Activated CD4-positive, alpha-beta T cell treated with anti-CD3 and anti-CD28 coated beads for 1 hour (primary cell): ENCODE measurements at places on chromosomes 2 and 18.
A peak's percentile ranks its signal among the peaks of the same experiment; 100 is the strongest.

- no peak for DNase-seq
These were observed 7.6 kb upstream of the TNS1 start for GRCh38 chr2:218010140-218010983.

DNA sequence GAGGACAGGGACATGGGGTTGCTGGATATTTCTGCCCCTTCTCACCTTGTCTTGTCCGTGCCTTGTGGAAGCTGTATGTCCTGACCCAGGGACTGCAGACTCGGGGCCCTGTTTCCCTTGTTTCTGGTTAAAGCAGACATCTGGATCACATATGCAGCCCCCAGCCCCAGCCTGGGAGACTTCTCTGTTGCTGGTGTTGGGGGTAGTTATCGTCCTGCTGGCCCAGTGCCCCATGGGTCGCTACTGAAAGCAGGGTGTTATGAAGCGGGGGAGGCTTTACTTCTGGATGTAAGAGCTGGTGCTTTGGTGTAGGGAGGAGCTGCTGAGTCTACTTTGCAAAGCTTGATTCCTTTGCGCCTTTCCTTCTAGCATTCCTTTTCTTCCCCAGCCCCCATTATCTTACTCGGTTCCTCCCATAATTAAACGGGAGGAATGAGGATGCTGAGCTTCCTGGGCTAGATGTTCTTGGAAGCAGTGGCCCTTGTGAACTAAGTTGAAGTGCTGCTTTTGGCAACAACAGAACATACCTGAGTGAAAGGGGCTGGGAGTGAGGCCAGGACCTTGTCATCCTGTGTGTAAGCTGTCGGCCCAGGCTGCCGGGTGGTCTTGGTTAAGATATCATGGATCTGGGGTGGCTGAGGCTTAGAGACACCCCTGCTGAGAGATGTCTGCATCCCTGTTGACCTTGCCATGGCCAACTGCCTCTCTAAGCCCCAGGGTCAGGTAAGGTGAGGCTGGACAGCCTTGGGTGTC is 3.4 kb downstream of the TET3 start:
- no peak for DNase-seq

GRCh38 chr2:160203422-160203821 is 3.4 kb upstream of the ITGB6 start:
- DNase-seq = no peak

- DNase-seq = no peak
These were observed 1640.1 kb upstream of the CELF4 start for GRCh38 chr18:39205565-39206195.

DNA sequence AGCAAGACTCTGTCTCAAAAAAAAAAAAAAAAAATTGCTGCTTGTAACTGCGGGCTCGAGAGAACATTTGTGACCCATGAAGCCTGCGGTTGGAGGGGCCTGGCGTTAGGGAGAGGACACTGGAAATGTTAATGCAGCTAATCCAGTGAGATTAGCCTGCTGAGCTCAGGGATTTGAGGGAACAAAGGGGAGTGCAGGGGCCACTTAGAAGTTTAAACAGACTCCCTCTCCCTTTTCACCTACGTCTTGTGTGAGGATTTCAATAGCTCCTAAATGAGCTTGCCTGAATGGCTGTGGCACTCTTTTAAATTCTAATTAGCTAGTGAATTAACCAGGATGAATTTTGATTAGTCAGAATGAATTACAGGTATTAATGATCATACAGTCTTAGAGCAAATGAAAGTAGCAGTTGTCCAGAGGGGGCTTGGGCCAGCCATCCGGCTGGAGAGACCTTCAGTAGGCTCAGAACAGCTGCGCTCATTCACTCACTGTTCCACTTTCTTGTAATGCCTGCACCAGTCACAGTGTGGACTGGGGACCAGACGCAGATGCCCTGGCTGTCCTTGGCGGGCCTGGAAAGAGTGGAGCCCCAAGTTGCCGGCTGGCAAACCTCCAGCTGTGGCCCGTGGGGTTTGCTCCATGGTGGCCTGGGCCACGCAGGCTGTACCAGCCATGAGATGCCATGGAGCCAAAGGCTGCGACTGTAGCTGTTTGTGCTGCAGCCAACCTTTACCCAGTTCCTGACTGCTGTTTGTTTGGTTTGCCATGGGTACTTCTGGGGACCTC is 20.8 kb downstream of the LDLRAD4 start:
- no peak for DNase-seq

DNA sequence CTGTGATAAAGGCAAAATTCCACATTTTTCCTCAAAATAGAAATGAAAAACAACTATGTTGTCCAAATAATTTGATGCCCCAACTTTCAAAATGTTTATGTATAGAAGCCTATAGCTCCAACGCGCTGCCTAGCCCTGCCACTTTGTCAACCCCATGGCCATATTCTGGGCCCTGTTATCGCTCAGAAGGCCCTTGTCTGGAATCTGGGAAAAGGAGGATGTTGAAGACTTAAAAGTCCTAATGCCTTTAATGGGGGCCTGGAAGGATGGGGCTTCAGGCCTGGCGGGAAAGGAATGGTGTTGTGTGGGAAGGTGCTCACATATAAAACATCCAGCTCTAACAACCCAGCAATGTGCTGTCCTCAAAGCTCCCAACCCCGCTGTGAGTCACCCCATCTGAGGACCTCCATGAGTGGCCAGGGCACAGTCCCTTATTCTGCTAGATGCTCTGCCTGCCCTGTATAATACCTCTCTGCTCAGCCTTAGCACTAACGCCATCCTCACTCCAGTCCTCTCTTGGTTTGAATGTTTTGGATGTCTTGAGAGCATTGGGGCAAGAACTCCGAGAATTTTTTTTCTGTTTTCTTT is 86.0 kb downstream of the ACSL3 start:
- DNase-seq = no peak

- DNase-seq = no peak
These were observed 104.7 kb downstream of the LRATD1 start for GRCh38 chr2:14737201-14737600.

- no peak for DNase-seq
These were observed 282.6 kb downstream of the STK39 start for GRCh38 chr2:167964650-167965413.

DNA sequence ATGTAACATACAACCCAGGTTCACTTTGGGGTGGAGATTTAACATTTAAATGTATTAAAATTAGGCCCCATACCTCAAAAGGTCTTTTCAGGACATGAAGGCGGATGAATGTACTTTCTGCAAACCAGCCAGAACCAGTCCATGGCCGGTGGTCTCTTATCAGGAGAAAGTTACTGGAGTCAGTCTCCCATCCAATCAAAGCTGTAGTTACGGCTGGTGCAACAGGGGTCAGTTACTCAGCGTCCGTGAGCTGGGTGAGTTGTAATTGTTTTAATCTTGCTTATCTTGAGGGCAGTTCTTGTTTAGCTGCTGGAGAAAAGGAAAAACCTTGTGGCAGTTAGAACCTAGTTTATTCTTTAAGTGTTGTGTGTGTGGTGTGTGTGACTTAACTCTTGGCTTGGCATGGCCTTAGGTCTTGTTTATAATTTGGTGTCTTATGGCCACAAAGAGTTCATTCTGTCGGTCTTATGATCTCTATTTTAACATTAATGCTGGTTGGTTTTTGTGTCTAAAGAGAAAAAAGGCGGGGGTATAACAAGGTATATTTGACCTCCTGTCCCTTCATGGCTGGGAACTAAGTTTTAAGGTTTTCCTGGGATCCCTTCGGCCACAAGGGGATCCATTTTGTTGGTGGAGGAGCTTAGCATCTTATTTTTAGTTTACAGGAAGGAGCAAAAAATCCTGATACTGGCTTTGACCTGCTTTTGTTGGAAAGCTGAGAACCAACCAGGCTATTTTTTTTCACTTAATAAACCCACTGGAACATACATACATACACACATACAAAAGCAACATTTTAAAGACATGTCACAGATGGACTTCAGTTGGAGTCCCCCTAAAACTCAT is 143.5 kb upstream of the NCK2 start:
- no peak for DNase-seq

DNA sequence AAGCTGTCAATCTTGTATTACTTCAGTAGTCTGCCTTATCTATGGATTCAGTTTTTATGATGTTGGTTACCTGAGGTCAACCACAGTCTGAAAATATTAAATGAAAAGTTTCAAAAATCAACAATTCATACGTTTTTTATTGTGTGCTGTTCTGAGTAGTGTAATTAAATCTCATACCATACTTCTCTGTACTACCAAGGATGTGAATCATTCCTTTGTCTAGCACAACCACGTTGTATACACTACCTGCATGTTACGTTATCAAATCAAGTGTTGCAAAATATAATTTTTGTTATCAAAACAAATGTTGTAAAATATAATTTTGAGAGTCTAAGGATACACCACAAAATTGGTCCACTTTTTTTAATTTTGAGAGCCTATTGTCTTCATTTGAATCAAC is 590.2 kb upstream of the SETBP1 start:
- no peak for DNase-seq

DNA sequence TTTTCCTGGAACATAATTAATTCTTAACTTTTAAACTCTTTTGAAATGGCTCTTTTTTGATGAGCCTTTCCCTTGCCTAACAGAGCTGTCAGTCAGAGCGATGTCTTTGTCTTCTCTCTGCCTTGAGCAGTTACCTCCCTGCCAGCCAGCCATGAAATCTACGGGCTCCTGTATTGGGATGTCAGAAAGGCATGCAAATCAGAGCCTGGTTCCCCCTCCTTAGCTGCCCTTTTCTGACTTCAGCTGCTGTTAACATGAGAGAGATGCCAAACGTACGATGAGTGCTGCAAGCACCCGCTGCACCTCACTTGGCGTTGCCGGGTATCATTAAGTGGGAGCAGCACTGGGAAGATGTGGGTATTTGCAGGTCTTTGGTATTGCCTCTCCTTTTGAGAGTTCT is 131.4 kb upstream of the BOD1L2 start:
- no peak for DNase-seq

- DNase-seq = no peak
These were observed 64.5 kb downstream of the TWIST2 start for GRCh38 chr2:238912228-238912915.

GRCh38 chr2:17191223-17191622 is 327.0 kb downstream of the RAD51AP2 start:
- DNase-seq = no peak

DNA sequence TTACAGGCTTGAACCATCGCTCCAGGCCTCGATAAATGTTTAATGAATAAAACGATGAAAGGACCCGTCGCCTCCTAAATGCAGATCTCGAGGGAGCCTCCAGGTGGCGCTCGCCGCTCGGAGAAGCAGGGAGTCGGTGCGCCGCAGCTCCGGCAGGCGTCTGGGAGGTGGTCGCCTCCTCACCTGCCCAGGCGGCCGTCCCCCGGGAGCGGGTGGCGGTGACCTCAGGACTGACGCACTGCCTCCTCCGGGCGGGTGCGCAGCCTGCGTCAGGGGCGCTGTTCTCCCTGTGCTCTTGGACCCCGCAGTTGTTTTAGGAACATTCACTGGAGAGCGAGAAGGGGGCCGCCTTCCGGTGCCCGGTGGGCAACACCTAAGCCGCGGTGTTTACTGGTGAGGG is 38.6 kb upstream of the POLE4 start:
- DNase-seq = peak; percentile 60

- DNase-seq = no peak
These were observed 17.3 kb downstream of the MRPL30 start for GRCh38 chr2:99198103-99198841.

- DNase-seq = no peak
These were observed 350.0 kb downstream of the AKAIN1 start for GRCh38 chr18:4847056-4847455.

- DNase-seq = no peak
These were observed 157.0 kb upstream of the SERPINE2 start for GRCh38 chr2:224195925-224196571.

DNA sequence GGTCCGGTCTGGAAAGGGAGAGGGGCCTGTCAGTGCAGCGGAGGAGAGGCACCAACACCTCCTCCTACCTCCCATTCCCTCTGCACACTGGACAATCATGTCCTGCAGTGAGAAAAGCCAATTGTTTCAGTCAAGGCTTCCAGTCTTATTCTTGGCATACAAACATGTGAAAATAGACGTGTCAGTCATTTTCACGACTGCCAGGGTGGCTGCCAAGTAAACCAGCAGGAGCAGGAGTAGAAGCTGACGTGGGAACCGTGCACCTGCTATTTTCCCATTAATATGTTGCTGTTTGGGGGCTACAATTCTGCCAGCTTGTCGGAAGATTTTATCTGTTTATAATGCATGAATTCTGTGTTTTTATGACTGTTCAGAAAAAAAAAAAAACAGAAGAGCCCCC is 202.3 kb downstream of the SPP2 start:
- no peak for DNase-seq

DNA sequence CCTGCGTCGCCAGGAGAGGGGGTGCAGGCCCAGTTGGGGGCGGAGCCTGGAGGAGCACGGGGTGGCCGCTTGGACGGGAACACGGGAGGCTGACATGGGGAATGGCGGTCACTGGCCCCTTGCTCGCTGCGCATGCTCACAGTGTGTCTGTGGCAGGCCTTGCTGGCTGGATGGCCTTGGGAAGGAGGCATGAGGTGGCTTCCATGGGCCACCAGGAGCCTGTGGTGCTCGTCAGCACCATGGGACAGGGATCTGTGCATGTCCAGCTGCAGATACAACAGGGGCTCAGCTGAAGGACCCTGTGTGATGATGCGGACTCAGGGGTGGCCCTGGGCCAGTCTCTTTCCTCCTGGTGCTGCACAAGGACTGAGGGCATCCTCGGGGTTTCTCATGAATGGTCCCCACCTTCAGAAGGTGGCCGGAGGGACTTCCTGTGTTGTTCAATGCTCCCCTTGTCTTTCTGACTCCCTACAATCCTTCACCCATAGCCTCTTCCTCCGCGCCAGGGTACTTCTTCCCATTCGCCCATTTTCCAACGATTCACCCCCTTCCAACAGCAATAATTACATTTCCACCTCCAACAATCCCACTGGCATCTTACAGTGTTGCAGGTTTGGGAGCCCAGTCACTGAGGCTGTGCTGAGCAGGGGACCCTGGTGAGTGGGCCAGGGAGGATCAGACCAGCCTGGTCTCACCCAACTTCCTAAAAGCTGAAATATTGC is 3.4 kb upstream of the SP140L start:
- no peak for DNase-seq

DNA sequence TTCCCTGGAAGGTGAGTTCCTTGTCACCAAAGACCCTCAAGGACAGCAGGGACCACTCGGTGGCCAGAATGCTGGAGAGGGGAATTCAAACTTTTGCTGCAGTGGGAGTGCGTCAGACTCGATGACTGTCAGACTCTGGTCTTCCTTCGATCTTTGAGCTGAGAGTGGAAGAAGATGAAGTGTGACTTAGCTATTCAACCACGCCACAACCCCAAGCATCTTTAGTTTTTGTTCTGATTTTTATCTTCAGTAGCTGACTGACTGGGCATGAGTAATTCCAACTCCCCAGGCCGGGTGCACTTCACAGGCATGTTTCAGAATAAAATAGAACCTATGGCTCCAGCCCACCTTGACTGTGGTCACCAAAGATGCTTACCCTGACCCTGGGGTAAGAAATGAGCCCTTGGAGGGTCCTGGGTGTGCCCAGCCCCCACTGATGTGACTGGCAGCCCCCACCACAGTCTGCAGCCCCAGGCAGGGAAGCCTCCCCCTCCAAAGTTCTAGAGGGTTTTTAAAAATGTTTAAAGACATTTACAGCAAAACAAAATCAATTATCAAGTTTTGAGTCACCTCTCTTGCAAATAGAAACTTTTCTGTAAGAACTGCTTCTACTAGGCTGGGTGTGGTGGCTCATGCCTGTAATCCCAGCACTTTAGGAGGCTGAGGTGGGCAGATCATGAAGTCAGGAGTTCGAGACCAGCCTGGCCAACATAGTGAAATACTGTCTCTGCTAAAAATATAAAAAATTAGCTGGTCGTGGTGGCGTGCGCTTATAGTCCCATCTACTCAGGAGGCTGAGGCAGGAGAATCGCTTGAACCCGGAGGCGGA is 24.9 kb upstream of the YWHAQ start:
- DNase-seq = peak; percentile 17

GRCh38 chr2:118634876-118635275 is 212.6 kb downstream of the EN1 start:
- no peak for DNase-seq

GRCh38 chr2:163775304-163775703 is 39.5 kb upstream of the FIGN start:
- DNase-seq = no peak
